Activated CD4-positive, alpha-beta T cell treated with anti-CD3 and anti-CD28 coated beads, Interleukin-2, Interleukin-4, amounts not matched to agents 100 ng/mL and 50 ng/mL, durations not matched to agents 16 hours and 8 hours (primary cell): ENCODE measurements at places on chromosomes 6 and 20.

GRCh38 chr6:87465051-87465450, 7.7 kb upstream of the SLC35A1 start:
- no peak for DNase-seq

- DNase-seq, result no peak
These were observed 103.3 kb downstream of the TNFAIP3 start for GRCh38 chr6:137970368-137970767.

DNA sequence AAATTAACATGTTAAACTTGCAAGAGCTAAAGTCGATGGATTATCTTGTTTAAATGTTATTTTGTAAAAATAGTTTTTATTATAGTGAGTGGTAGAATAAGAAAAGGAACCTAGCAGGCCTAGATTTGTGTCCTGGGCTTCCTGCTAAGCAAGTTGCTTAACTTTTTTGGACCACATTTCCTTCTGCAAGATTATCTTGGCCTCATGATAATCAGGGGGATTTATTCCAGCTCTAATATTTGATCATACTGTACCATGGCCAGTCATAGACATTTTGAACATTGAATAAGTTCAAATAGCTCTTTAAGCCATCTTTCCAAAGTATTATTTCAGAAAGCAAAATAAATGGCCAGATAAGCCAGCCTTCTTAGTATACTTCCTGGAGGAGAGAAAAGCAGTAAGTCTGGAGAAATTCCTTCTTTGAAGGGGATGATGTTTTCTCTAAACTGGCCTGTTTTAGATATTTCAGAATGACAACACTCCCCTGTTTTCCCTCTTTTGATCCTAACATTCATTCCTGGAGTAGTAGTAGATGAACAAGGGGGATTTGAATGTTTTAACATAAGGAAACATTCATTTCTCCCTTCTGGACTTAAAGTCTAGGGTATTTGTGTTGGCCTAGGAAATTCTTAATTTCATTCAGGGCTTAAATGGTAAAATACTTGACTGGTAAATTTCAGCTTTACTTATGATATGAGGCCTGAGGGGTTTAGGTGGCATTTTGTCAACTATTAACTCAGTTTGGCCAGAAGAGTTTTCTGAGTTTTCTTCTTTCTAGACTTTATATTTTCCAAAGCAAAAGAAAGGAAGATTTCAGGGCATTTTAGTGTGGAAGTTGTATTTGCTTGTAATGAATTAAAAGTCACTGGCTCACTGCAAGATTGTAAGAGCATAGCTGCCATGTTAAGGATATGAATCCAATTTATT, 108.8 kb upstream of the SCGN start:
- no peak for DNase-seq

- DNase-seq, result no peak
These were observed 104.1 kb downstream of the HDGFL1 start for GRCh38 chr6:22673474-22673873.

- no peak for DNase-seq
These were observed 13.4 kb upstream of the BTN3A2 start for GRCh38 chr6:26351544-26351953.

- DNase-seq, result no peak
These were observed 1.6 kb downstream of the UTRN start for GRCh38 chr6:144286503-144287393.
